ENCODE measurements at places on chromosomes 3 and 15. TPM values are rescaled to one million over a fixed set of nuclear protein-coding genes. Genes with fewer than 3 reads are reported as not detected.

DNA sequence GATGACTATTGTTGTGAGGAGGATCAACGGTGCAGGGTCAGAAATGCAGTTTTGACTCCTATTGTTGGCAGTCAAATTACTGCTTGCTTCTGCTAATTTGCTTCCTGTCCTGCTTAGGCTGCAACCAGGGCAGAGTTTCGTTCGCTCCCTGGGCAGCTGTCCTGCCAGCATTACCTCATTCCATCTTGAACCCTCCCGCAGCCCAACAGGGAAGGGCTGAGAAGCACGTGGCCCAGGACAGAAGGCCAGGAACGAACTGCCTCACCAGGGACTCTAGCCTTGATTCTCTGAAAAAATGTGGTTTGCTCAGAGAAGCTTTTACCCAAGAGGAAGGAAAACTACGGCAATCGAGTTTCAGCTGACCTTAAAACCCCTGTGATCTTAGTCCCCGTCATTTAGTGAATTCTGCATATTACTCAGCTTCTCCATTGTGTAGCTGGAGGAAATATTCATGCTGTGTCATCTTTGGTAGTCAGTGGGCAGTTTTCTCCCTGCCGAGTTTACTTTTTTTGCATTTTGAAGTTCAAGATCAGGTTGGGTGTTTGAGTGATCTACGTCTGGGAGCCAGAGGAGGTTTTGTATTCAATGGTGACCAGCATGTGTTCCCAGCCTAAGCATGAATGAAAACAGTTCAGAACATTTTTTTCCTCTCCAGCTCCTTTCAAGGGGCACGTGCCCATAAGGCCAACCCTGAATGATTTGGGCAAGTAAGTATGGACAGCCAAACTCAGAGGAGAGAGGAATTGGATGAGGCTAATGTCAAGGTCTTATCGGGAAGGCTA is 23.0 kb downstream of the TLNRD1 start:
- peak; percentile 90 for DNase-seq

DNA sequence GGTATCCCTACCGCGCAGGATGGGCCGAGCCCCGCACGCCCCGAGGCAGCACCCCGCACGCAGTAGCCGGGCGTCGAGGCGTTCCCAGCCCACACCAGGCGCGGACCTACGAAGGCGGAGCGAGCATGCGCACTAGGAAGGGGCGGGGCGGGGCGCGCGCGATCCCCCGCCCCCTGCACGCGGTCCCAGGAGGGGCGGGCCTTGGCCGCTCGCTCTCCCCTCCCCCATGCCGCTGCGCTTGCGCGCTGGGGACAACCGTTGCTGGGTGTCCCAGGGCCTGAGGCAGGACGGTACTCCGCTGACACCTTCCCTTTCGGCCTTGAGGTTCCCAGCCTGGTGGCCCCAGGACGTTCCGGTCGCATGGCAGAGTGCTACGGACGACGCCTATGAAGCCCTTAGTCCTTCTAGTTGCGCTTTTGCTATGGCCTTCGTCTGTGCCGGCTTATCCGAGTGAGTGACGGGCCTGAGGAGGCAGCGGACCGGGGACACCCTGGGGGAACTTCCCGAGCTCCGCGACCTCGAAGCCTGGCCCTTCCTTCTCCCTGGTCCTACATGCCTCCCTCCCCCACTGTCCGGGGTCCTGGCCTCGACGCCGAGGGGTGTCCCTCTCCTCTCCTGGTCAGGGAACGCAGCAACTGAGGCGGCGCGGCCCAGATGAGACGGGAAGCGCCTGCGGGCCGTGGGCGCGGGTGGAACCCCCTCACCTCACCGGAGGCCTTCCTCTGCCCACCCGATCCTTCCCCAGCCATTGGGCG is at the start of gene SPESP1:
Gene SPESP1, plus strand, starts transcription at position 258 of the 755 bp plus-strand sequence. Its CDS starts 129 bp downstream, at position 387.
- DNase-seq = no peak

The ITGB5 gene
- 235 TPM for total RNA-seq

The C2CD4B gene
- total RNA-seq = 2.0 TPM

The FRMD5 gene
- 0.72 TPM for total RNA-seq
